Activated T-helper 1 cell treated with anti-CD3 and anti-CD28 coated beads, Interleukin-12 subunit alpha, Interleukin-12 subunit beta, Interleukin-2, Interleukin-4 antibody, amounts not matched to agents 30 ng/mL and 10 ng/mL and 1 ng/mL, durations not matched to agents 14 hours and 24 hours and 36 hours (primary cell): ENCODE measurements at places on chromosomes 5 and 9. TPM values are rescaled to one million over a fixed set of nuclear protein-coding genes. Genes with fewer than 3 reads are reported as not detected.
A peak's percentile ranks its signal among the peaks of the same experiment; 100 is the strongest.

Gene SYNPO
- total RNA-seq = not detected in 2 replicates

Gene CYSRT1
- total RNA-seq = 0.49 and 0.60 TPM in 2 replicates

Gene TSSK1B
- not detected in 2 replicates for total RNA-seq

Gene PTPN3
- total RNA-seq = 6.6 TPM in 2 replicates

Gene F2RL1
- 0.26 and 0.32 TPM in 2 replicates for total RNA-seq

Gene HTR1A
- not detected in 2 replicates for total RNA-seq

Gene DMRT3
- total RNA-seq = not detected in 2 replicates

Gene POLR3G
- total RNA-seq = 18.4 and 22.1 TPM in 2 replicates

DNA sequence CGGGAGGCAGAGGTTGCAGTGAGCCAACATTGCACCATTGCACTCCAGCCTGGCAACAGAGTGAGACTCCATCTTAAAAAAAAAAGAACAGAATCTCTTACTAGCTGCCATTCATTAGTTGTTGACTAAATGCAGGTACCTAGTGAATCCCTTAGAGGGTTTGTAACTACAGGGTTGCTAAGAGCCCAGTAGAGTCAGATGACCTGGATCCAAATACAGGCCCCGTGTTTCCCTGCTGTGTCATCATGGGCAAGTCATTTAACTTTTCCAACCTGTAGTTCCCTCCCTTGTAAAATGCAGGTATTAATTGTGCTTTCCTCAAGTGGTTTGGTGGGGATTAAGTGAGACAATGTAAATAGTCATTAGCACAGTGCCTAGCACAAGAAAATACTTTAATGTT lies 32.8 kb downstream of the PLAC8L1 start:
- no peak for DNase-seq

DNA sequence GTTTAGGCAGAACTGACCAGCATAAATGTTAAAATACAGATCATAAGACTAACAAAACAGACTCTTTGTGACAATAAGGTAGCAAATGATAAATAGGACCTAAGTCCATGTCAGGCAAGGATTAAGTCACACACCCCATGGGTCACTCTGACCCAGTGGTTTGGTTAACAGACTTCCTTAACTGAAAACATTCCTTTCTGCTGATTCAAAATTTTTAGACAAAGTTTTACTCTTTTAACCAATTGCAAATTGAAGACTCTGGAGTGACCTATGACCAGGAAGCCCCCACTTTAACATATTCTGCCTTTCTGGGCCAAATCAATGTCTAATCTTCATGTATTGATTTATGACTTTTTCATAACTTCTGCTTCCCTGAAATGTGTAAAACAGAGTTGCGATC lies 4.9 kb upstream of the NXNL2 start:
- no peak for DNase-seq

DNA sequence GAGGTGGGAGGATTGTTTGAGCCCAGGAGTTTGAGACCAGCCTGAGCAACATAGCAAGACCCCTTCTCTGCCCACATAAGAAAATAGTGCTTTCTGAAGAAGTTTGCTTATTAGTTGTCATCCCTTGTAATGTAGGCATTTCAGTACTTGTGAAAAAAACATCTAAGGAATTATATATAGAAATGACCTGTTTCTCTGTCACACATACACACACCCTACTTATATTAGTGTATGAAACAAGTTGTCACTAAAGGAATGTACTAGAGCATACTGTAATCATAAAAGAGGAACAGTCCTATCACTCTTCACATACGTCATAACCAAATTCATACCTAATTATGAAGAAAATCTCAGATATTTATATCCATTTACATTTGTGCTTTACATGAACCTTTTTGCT lies 122.0 kb downstream of the NIPBL start:
- DNase-seq = no peak

DNA sequence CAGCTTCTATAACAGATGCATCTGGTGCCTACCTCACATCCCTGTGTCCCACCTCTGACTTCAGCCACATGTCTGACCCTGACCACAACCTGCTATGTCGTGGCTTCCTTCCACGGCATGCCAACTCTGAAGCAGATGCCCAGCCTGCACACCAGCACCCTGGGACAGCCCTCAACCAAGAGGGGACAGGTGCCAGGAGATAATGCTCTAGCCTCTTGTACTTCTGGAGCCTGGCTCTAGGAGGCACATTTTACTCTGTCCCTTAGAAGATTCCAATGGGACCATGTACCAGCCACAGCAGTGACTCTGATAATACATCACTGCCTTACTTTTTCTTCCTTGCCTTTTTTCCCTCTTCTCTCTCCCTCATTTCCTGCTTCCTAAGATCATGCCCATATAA lies 51.4 kb downstream of the EBF1 start:
- no peak for DNase-seq

GRCh38 chr5:160930406-160930805 lies 78.4 kb upstream of the ATP10B start:
- no peak for DNase-seq

DNA sequence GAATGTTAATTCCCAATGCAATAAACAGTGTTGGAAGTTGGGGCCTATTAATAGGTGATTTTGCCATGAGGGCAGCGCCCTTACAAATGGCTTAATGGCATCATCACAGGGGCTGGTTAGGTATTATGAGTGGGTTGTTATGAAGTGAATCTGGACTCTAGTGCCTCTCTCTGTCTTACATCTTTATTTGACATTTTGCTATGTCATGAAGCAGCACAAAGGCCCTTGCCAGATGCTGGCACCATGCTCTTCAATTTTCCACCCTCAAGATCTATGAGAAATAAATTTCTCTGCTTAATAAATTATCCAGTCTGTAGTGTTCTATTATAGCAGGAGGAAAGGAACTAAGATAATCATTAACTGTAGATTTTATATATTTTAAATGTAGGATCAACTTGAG lies 1098.7 kb upstream of the NUDT12 start:
- DNase-seq = no peak

GRCh38 chr9:28001096-28001495 lies 427.8 kb upstream of the C9orf72 start:
- DNase-seq = no peak

- no peak for DNase-seq
Observed at GRCh38 chr9:99828417-99829176, 6.9 kb downstream of the NR4A3 start.

GRCh38 chr5:142239394-142240159 lies 85.2 kb downstream of the SPRY4 start:
- DNase-seq = no peak

DNA sequence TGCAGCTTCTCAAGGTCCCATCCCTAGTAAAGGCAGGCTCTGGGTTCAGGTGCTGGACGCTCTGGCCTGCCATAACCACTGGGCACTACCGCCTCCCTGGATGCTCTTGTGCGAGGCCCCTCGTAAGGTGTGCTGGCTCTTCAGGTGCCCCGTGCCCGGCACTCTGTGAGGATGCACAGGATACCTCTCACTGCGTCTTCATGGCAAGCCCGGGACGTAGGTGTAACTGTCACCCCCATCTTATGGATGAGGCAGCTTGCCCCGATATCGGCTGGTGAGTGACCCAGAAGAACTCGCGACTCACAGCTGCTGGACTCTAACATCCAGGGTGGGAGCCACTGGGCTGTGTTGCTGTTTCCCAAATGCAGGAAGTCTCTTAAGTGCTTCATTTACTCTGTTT lies 79.0 kb downstream of the GTF3C4 start:
- no peak for DNase-seq

DNA sequence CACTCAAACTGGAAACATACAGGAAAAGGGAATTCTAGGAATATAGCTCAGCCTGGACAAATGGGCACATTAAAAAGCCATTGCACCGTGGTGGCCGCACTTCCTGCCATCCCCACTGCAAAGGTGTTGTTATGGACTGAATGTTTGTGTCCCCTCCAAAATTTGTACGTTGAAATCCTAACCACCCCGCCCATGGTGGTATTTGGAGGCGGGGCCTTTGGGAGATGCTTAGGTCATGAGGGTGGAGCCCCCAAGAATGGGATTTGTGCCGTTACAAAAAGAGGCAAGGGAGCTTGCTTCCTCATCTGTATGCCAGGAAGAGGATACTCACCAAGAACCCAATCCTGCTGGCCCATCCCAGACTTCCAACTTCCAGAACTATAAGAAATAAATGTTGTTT lies 1.1 kb upstream of the CMBL start:
- no peak for DNase-seq

DNA sequence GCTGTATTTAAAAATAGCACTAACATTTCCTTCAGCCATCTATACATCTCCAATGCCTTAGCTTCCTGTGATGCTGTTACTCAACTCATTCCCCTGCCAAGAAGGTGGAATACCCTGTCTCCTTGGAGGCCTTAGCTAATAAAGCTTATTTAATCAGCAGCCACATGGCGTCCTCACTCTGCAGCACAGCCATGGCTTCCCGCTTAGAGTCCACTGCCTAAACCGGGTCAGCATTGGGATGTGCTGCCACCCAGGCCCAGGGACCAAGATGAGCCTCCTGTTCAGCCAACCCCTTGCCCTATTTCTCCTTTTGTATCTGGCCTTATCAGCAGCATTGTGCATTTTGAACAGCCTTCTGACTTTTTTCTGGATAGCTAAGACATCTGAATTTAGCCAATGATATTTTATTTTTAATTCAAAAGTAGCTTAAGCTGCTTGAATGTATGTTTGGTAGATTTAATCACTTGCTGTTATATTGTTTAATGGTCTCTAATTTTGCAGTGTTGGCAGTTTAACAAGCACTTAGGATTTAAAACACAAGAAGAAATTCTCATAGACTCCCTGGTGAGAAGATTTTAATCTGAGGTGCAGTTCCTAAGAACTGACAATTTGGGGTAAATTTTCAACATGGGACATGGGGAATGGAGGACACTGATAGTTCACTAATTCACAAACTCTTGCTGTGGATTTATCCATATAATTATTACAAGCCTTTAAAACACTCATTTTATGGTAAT lies 113.0 kb downstream of the RPS23 start:
- no peak for DNase-seq

- no peak for DNase-seq
Observed at GRCh38 chr9:95089257-95090022, 228.1 kb downstream of the FANCC start.

- no peak for DNase-seq
Observed at GRCh38 chr9:129272348-129273025, 94.4 kb upstream of the IER5L start.

DNA sequence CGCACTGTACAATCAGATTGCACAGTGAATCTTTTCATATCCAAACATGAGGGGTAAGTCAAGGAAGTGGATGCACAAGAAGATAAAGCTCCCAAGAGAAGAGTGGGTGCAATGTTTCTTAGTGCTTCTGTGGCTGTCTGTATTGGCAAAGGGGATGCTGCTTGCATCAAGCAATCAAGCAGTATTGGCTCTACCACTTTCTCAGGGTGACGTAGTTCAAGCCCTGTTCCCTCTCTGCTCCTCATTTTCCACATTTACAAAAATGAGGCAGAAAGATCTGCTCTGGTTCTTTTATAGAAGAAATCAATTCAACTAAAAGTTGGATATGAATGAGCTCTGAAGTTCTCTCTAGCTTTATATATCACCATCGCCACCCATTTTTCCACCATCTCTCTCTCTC lies 2.3 kb downstream of the TNFSF8 start:
- no peak for DNase-seq

GRCh38 chr5:72600391-72600981 lies 93.3 kb upstream of the ZNF366 start:
- DNase-seq = no peak

GRCh38 chr9:3929345-3930047 lies 370.4 kb downstream of the GLIS3 start:
- DNase-seq = no peak

GRCh38 chr9:129175825-129176633 lies 2.0 kb downstream of the IER5L start:
- peak; percentile 55 for DNase-seq

DNA sequence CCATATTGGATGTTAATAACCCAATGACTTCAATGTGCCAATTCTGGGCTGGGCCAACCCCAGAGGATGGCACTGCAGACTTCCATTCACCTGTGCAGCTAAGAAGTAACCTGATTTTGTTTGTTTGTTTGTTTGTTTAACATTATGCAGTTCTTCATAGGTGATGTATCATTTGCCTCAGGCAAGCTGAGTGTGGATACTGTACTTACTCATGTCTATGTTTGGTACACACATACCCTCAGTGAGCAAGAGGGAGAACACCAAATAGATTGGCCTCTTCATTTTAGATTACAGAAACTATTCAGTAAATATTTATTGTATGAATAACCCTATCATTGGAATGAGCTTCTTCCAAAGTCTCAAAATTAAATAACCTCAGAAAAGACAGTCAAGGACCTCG lies 180.2 kb upstream of the SMC2 start:
- no peak for DNase-seq

GRCh38 chr5:313806-314376 lies 7.6 kb upstream of the AHRR start:
- DNase-seq = no peak

- no peak for DNase-seq
Observed at GRCh38 chr9:133437753-133438531, 15.8 kb downstream of the ADAMTS13 start.

- no peak for DNase-seq
Observed at GRCh38 chr5:83564069-83564749, 92.7 kb downstream of the VCAN start.

GRCh38 chr9:19020886-19021455 lies 12.0 kb downstream of the SAXO1 start:
- DNase-seq = no peak

GRCh38 chr9:93577975-93578682 lies 1.7 kb downstream of the PHF2 start:
- no peak for DNase-seq

DNA sequence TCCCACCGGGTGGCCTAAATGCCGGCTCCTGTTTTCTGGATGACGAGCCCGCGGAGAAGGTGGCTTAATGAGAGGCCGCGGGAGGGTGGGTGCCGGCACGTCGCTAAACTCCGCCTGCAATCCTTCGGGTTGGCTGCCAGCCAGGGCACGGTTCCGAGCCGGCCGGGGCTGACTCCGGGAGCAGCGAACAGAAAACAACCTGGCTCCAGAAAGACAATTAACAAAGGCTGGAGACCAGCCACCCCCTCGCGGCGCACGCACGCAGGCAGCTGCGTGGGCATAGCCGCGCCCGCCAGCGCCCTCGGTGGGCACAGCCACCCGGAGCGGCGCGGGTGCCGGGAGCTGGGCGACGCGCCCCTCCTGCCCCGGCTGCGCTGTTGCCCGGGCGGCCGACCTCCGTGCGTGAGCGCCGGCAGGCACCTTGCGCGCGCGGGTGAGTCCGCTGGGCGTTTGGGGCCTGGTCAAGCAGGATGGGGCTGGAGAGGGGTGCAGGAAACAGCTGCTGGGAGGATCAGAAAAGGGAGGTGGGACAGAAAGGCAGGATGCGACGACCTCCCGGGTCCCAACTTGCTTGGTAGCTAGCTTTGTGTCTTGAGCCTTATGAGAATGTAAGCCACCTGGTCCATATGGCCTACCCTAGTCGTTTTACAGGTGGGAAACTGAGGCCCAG lies at the start of gene ARHGEF37:
Gene ARHGEF37 (plus strand): TSS at position 307 of the 670 bp plus-strand sequence. CDS start 16,272 bp downstream, outside the sequence.
- DNase-seq = peak; percentile 13
